ENCODE measurements at places on chromosomes 4 and X.

DNA sequence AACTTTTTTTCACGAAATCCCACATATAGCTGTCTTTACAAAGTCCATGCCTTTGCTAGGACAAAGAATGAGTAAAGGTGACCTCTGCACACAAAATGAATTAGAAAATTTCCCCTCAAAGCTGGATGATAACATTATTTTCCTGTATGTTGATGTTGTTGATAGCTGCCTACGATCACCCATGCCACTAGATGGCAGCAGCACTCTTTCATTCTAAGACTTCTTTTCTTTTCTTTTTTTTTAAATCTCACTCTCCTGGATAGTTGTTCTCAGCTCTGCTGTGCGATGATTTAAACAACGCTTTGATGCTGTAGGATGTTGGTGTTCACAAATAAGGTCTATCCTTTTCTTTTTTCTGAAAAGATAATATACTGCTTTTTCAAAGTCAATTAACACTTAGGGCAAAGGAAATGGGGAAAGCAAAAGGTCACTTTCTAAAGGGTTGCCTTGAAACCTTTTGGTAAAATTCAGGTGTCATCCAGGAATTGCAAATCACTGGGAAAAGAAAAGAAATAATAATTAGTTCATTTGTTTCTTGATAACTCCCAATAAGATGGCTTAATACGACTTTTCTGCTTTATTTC, 266.8 kb downstream of the C4orf33 start:
- DNase-seq = no peak

GRCh38 chr4:159280442-159281172, 177.7 kb downstream of the RAPGEF2 start:
- no peak for DNase-seq

DNA sequence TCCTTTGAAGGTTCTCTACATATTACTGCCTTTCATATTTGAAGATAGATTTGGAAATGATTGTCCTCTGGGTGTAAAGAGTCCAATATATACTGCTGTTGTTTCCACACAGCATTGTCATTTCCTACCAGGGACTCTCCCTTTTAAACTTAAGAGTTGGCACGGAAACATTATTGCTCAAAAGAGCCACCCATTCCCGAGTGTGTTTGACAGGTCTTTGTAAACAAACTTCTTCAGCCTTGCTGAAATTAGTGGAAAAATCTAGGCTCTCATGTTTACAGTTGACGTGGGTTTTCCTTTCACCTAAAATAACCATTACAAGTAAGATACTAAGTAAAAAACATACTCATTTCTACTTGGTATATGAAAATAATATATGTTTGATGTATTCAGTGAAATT, 111.4 kb upstream of the LIMCH1 start:
- no peak for DNase-seq

DNA sequence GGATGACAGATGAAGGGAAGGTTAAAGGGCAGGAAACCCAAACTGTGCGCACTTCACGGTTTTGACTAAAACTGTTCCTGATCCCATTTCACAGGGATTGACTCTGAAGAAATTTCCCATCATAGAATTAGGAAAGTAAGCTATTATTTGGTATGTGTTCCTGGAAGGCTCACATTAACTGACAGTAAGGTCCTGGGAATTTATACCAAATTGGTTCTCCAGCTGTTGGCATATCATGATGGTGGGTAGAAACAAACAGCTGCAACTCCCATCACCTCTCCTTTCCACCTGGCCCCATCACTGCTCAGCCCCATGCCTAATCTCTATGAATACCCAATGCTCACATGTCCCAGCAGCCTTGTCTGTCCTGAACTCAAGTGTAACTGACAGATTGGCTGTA, 121.2 kb downstream of the GPC3 start:
- DNase-seq = no peak

- no peak for DNase-seq
These were observed 9.5 kb downstream of the IDS start for GRCh38 chrX:149495573-149496071.

DNA sequence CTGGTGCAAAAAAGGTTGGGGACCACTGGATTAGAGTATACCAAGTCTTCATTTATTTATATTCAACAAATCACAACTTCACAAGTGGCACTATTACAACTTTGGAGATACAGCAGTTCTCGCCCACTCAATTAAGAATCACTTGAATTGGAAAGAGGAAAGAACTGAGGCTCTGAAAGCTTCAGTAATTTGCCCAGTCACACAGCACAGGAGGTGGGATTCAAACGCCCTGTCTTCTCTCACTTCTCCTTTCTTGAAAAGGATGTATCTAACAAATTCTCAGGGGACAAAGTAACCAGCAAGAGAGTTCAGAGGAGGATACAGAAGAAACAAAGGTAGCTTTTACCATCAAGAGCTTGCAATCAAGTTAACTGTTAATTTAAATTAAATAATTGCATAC, 12.4 kb downstream of the SMIM14 start:
- DNase-seq = no peak

- DNase-seq = no peak
These were observed 97.4 kb upstream of the TRPC5OS start for GRCh38 chrX:111778591-111778990.

DNA sequence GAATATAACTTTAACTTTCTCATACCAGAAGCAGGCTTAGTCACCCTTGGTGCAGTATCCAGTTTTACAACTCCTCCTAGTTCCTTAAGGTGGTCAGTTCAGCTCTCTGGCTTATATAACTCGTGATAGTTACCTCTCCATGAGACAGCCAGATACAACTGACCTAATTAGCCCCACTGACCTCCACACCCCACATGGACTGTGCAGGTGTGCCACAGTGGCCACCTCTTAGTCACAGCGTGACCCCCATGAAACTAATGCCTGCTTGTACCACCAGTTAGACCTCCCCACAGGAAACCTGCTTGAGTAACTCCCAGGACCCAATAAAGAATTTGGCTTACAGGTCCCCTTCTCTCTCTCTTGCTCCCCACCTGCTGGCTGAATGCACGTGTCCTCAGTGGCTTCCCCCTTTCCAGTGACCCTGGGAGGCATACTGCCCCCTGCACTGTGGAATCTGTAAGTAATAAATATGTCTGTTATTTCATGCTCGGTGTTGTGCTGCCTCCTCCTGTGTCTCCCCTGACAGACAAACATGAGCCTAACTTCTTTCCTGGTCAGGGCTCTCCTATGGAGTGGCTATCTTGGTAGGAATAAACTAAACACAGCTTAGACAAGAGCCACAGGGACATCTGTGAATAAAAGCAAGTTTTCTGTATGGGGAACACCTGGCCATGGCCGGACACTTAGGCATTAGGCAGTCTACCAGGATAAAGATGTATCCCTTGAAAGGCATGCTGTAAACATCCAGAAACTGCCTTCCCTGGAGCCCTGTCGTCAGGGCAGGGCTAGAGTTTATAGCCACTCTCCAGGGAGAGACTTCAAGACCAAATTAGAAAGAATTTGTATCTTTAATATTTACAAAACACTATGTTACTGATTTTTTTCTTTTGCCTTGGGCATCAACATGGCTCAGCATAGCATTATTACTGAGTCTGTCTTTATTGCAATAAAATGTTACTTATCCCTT, 209.7 kb upstream of the BOD1L1 start:
- DNase-seq = no peak

DNA sequence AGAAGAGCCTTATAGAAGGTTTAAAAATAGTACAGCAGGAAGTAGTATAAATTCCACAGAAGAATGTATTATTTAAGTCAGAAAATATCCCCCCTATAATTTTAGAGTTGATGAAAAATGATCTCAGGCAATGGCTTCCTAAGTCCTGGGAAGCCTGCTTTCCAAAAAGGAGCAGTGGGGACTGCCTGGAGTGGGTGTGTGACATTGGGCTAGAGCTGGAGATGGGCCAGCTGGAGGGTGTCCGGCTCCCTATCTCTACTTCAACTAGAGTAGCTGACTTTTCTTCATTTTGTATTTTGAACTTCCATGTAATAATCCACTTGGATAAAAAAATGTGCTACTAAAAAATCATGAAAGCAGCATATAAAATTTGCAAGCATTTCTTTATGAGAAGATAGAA, 253.9 kb downstream of the ANK2 start:
- DNase-seq = no peak

- no peak for DNase-seq
These were observed 6.4 kb downstream of the TRIML1 start for GRCh38 chr4:188145601-188146000.

GRCh38 chr4:7805533-7806337, 133.9 kb downstream of the AFAP1 start:
- DNase-seq = no peak

DNA sequence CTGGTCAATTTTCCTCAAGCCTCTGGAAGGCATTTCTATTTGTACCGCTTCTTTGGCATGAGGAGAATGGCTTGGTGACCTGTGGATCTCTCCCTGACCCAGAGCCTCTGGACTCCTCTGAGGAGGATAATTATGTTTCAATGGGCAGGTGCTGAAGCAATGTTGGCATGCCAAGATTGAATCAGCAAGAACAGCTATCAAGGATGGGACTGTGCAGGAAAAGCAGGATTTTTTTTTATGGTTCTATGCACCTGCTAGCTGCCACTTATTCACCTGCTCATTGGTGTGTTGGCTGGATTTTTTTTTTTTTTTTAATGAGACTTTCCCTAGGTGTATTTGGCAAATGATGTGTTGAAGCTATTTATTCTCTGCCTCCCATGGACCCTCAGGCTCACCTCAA, 821.2 kb downstream of the RPA4 start:
- DNase-seq = no peak

- DNase-seq = no peak
These were observed 35.4 kb upstream of the PSAPL1 start for GRCh38 chr4:7470111-7470510.

DNA sequence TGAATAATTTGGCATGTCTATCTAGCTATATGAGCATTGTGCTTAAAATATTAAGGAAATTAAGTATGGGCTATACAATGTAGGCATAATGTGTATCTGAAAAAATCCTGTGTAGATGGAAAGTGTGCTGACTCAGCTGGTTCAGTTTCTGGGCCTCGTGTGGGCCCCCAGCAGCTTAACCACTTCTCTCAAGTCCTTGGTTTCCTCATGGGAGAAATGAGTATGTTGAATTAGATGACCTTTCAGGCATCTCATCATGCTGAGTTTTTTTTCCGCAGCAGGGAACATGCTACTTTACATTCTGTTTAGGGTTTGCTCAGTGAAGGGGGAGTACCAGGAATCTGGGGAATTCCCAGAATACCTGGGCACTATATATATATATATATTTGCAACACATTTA, 30.5 kb downstream of the RHOH start:
- DNase-seq = no peak

GRCh38 chr4:170423137-170423536, 333.4 kb upstream of the AADAT start:
- no peak for DNase-seq

Data from stimulated activated CD8-positive, alpha-beta memory T cell treated with anti-CD3 and anti-CD28 coated beads, Interleukin-7, amount 100 ng/mL, for 1 hour (primary cell).